ENCODE measurements at places on chromosomes 6 and 20.
A peak's percentile ranks its signal among the peaks of the same experiment; 100 is the strongest.

- peak; percentile 12 for DNase-seq
These were observed 556.6 kb upstream of the CDH4 start for GRCh38 chr20:60695226-60696000.

- DNase-seq, result peak; percentile 56
These were observed 12.0 kb downstream of the CD83 start for GRCh38 chr6:14129575-14129974.

GRCh38 chr6:77466055-77466450 is 2.8 kb upstream of the HTR1B start:
- peak; percentile 87 for DNase-seq

GRCh38 chr6:146267946-146268345 is 239.1 kb downstream of the GRM1 start:
- DNase-seq, result no peak

GRCh38 chr20:47875297-47876025 is 90.2 kb upstream of the SULF2 start:
- DNase-seq, result peak; percentile 39

DNA sequence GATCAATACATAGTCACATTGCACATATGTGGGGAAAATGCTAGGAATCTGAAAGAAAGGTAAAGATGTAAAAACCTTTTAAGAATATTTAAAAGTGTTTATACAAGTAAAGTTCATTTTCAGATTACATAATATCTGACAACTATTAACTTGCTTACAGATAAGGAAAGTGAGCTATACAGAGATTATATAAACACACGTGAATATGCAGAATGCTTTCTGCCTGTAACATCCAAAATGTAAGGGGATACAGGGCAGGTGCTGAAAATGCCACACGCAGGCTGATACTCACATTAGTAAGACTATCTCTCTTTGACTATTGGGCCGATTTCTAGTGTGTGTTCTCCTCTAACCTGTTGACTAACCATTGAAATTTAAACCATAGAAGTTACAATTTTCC is 17.9 kb upstream of the MAP7 start:
- no peak for DNase-seq

GRCh38 chr6:147825848-147826247 is 317.4 kb downstream of the SAMD5 start:
- DNase-seq, result no peak

DNA sequence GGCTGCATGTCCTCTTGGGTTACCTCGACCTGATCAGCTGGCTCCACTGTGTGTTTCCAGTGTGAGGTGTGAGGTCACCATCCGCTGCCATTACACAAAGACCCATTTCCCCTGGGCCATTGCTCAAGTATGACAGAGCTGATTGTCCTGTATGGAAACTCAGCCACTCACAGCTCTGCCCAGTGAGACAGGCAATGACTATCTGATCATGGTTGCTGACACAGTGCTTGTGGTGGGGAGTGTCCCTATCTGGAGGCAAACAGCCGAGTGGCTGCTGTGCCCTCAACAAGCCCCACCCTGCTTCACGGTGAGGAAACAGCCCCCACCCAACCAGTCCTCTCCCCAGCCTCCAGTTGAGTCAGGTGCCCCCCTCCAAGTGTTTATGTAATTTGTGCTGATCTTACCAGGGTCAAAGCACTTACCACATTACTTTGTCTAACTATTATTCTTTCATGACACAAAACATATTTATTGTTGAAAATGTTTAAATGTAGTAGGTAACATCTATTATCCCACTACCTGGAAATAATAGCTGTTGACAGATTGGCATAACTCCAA is 11.7 kb upstream of the MAPK13 start:
- no peak for DNase-seq

DNA sequence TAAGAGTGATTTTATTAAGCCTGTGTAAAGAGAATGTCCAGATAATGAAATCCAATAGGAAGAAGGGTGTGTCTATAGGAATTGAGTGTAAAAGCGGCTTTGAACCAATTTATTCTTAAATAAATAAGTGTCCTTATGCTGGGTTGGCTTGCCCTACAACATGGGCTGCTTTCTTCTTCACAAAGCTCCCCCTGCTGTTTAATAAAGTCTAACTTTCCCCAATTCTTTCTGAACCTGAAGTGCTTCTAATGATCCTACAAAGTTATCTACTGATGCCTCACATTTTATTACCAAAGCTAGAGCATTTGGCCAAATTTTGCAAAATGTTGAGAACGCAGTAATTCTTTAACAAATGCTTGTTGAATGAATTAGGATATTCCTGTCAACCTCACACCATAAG is 36.3 kb upstream of the SIRT5 start:
- DNase-seq, result peak; percentile 39

DNA sequence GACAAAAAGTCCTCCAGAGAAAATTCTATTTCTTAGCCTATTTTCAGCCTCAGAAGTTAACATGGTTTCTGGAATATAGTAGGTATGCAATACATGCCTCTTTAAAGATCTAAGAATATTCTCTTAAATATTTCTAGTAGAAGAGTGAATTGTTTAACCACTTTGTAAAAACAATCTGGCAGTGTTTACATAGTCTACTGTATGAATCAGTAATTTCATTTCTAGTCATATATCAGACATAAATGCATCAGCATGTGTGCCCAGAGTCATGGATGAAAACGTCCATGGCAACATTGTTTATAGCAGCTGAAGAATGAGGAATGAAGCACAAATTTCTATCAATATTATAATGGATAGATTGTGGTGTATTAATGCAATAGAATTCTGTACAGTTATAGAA is 124.9 kb downstream of the NKAIN2 start:
- DNase-seq, result no peak

DNA sequence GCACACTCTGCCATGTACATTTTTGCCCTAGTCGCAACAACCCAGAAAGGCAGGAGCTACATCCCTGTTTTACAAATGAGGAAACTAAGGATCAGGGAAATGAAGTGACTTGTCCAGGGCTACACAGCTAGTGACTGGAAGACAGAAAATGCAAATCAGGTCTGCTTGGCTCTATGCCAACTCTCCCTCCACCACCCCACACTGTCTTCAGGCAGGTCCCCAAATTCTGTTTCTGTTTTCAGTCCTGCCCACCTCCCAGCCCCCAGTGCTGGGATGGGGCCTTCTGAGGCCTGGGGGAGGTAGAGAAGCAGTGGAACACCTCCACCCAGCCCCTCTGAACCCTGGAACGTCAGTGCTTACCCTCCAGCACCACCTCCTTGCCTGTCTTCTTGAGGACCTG is 5.1 kb downstream of the SNTA1 start:
- no peak for DNase-seq
